ENCODE measurements at places on chromosomes 12 and 14.
A peak's percentile ranks its signal among the peaks of the same experiment; 100 is the strongest.

- no peak for DNase-seq
Measured at GRCh38 chr14:70097576-70098249, 91.0 kb downstream of the SLC8A3 start.

- no peak for DNase-seq
Measured at GRCh38 chr12:26188641-26189040, 6.7 kb upstream of the SSPN start.

DNA sequence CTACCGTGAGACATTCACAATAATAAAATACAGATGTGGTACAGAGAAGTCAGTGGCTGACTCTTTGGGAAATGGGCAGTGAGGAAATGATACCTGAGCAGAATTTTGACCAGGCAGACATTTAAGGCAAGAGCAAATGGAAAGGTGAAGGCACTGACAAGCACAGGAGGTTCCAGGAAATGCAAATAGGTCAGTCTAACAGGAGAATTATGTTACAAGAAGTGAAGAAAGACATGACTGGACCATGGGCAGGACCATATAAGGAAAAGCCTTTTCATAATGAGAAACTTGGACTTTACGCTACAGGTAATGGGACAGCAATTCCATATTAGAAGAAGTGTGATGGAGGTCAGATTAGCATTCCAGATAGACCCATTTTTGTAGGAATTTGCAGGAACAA, 338.9 kb downstream of the PDZRN4 start:
- no peak for DNase-seq

- DNase-seq = no peak
Measured at GRCh38 chr12:90995010-90995409, 9.8 kb downstream of the EPYC start.

- no peak for DNase-seq
Measured at GRCh38 chr12:81610955-81611889, 147.9 kb downstream of the PPFIA2 start.

DNA sequence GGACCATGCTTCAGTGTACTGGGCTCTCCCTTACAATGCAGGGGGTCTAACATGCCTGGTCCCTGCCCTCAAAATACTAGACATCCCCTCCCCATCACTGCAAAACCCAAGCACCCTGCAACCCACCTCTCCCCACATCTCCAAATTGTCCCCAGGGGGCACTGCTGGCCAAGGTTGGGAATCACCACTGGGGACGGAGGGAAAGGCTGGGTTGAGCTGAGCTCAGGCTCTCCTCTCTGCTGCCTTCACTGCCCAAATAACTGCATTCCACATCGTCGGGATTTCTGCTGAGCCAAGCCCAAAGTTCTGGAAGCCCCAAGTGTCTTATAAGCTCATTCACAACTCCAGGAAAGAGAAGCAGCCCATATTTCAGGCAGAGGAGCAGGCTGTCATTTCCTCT, 69.6 kb downstream of the NT5DC3 start:
- DNase-seq = peak; percentile 15

DNA sequence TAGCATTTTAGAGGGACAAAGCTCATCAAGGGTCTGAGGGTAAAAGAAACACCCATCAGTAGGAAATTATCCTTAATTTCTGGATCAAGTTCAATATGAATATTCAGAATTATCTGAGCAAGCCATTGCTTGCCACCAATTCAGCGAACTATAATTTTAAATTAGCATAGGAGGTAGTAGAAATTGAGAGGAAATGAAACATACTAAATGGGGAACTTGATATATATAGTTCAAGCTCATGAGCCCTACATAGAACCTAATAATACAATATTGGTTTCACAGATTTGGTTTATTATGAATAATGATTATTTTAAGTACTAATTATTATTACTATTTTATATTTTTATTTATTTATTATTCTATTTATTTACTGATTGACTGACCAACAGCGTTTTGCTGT, 42.1 kb upstream of the GXYLT1 start:
- DNase-seq = no peak

DNA sequence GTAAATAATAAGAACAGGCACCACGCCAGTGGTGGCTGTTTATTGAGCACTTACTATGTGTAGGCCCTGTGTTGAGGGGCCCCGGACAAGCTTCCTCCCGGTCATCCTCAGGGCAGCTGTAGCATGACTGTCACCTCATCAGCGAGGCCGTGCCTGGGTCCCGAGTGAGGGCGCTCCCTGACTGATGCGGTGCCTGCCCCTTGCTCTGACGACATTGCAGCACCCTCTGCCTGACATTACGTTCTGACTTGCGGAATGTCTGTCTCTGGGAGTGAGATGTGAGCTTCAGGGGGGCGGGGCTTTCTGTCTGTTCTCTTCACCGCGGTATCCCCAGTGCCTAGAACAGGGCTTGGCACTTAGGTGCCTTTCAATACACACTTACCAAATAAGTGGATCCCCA, 167.6 kb downstream of the RBM19 start:
- no peak for DNase-seq

- DNase-seq = no peak
Measured at GRCh38 chr12:57231276-57232021, 1.9 kb downstream of the SHMT2 start.

DNA sequence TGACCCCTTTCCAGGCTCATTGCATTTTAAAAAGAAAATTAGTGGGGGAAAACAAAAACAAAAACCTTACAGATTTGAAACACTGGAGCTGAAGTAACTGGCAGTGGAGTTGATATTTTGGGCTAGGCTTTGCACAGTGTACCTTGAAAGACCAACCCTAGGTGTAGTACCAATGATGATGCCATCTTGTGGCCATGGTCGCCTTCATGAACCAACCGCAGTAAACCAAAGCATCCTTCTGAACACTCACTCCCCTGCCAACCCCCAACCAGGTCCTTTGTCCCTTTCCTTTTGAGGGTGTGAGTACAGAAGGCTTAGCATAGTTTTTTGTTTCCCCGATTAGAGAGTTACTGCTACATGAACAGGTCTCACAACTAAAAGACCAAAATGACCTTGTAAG, 5.9 kb downstream of the TOMM20L start:
- peak; percentile 19 for DNase-seq

GRCh38 chr14:92847278-92847677, 53.2 kb downstream of the GOLGA5 start:
- DNase-seq = peak; percentile 24

DNA sequence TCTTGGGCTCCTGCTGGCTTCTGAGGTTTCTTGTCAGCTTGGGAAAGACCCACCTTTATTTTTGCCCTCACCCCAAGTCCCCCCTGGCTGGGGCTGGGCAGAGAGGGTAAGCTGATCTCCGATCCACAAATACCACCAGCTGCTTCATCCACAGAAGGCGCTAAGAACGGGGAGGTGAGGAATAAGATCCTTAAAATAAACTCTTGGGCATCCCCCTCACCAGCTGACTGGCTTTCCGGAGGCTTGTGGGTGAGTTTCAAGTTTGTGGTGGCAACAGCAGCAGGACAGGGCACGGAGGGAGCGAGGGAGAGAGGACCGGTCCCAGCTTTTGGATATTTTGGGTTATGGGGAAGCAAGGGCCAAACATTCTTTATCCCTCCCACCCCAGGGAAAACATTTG, 20.8 kb upstream of the HSPB8 start:
- no peak for DNase-seq

- no peak for DNase-seq
Measured at GRCh38 chr12:102954134-102954533, 3.3 kb upstream of the ASCL1 start.

DNA sequence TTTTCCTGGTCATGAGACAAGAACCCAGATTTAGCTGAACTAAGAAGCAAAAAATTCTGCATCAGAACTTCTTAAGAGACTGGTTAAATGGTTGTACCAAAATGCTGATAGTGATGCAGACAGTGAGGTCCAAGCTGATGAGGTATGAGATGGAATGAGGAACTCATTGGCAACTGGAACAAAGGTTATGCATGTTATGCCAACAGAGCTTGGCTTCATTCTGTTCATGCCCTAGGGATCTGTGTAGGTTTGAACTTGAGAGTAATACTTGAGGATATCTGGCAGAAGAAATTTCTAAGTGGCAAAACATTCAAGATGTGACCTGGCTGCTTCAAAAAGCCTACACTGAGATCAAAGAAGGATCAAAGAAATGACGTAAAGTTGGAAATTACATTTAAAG, 398.0 kb downstream of the FSCB start:
- DNase-seq = no peak

- no peak for DNase-seq
Measured at GRCh38 chr14:33916663-33917565, 34.0 kb downstream of the EGLN3 start.

DNA sequence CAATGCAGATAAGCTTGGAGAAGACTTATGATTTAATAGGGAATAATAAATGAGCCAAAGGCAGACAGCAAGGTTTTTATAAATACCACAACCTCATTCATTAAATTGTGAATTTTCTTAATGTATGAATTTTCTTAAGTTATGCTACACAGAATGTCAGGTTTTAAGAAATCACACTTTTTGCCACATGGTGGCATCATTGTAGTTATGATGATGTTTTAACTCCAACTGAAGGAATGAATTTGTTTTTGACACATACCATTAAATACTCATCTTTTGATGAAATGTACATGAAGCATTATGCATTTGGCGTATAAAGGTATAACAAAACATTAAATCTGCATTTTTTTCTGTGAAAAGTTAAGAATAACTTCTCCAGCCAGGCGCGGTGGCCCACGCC, 524.1 kb upstream of the FBXO33 start:
- no peak for DNase-seq

GRCh38 chr14:94395888-94396574, 7.6 kb upstream of the SERPINA1 start:
- no peak for DNase-seq

DNA sequence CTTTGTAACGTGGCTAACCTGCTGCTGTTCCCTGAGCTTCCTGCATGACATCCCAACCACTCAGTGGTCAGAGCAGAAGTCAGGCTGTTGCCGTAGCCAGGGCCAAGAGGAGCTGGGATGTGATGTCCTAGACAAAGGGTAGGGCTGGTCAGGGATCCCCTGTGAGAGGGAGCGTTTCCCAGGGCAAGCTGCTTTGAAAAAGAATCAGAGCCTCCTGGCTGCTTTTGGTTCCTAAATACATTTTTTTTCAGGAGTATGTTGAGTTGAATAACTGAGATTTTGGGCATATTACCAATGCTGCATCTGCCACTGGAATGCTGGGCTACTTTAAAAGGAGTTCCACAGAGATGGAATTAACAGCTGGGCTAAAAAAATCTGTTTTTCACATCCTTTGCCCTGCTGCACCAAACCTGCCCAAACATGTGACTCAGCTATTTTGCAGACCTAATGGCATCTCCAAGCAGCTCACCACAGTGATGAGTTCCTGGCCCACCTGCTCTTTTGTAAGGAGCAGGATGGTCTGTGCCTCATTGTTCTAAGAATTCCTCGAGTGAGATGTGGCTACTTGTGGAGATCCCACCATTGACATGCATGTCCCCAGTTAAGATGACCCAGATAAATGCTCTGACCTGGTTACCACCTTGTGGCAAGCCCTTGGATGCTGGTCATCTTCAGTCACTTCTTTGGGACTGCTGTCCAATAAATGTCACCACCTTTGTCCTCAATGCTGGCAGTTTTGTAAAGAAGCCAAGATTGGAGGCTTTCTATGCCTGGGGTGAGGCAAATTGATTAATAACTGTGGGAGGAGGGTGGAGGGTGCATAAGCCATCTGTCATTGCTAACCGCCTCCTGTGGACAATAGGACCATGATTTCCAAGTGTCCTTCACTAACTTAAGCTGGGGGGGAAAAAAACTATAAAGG, 24.1 kb downstream of the ANKRD13A start:
- DNase-seq = no peak

GRCh38 chr12:108638141-108638827, 4.6 kb upstream of the SELPLG start:
- no peak for DNase-seq

DNA sequence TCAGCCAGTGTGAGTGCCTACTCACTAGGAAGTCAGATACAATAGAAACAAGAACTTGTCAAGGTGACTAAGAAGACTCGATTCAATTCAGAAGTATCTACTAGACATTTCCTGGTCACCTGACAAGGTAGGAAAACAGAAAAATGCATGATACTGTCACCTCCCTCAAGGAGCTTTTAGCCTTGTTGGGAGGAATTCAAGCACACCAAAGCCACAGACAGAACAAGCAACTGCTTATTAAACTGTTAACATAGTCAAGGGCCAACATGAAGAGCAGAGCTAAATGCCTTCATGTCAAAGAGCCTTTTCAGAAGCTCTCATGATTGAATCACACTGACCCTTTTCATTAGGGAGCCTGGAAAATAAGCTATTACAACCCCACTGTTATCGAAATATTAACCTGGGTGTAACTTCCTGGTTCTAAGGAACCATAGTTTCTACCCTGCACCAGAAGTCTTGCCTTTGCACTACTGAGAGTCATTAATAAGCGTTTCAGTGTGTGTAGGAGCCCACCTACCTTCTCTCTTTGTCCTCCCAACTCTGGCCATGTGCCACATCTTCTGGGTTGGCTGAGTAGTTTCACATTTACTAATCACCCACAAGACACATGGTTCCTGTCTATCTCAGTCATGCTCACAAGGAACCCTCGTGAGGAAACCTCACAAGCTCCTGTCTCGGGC, 31.0 kb upstream of the LGALS3 start:
- DNase-seq = peak; percentile 49

- DNase-seq = peak; percentile 72
Measured at GRCh38 chr12:107092669-107093416, 506 bp downstream of the CRY1 start.

DNA sequence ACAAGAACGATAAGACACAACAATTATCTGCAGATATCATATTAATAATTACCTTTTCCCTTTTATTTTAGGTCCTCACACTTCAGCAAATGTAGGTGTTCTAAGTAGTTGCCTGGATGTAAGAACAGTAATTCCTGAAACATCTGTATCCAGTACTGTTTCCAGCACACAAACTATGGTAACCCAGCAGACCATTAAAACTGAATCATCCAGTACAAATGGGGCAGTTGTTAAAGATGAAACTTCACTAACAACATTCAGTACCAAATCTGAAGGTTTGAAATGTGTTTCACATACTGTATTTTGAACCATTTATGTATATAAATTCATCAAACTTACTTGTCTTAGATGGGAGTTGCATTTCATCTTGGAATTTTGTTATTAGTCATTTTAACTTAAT, 31.0 kb downstream of the HCFC2 start:
- DNase-seq = no peak

DNA sequence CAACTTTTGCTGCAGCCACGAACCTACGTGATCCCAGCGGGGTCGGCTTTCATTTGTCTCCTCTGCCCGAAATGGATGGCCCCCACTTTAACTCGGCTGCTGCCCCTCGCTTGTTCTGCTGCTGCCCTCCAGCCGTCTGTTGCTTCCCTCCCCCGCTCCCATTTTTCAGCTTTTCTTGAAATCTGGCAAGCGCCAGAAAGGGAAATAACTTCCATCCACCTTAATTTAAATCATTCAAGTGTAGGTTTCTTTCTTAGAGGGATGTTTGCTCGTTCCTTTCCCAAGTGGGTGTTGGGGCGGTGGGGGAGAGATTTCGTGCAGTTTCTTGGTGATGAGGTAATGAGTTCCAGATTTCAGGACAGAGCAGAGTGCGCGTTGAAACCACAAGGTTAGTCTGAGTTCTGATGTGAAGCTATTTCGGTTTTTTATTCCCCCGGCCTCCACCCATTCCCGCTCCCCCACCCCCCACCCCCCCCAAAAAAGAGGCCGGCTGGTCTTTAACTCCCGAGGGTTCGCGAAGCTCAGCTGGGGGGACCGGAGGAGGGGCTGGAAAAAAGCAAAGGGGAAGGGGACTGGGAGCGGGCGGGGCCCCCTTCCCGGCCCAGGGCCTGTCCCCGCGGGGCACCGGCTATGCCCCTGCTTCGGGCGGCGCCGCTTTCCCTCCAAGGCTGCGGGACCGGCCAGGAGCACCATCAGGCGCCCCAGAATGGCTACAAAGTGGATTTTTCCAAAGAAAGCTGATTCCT, 2.2 kb upstream of the ZFP36L1 start:
- peak; percentile 64 for DNase-seq

Measured in CD4-positive, alpha-beta T cell treated with Interleukin-17A for 4 hours (primary cell).